ENCODE measurements at places on chromosomes 3 and 15. TPM values are rescaled to one million over a fixed set of nuclear protein-coding genes. Genes with fewer than 3 reads are reported as not detected.

The ZNF860 gene
- total RNA-seq: 0.24 TPM

DNA sequence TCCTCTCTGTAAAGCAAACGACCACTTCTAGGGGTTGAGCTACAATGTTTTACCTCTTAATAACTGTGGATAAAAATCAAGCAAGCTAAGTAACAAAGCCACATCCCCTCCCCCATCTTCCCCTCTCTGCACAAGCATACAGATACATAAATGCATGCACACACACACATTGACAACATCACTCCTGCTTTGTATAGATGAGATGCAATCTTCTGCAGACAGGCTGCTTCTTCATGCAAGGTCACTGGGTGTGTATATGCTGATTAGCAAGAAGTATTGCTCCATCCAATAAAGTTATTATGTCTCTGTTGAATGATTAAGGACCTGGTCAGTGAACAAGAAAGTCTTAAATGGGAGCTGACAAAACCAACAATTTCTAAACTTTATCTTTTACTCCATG, 8.8 kb upstream of the ATP11B start:
- H3K4me1 ChIP-seq: peaks cover 6% of the 10 kb centered on the region
- H3K36me3 ChIP-seq: no peaks in the 10 kb centered on the region
- no peak overlapping the region for H3K4me3 ChIP-seq
- peaks cover 8% of the 10 kb centered on the region for H3K27me3 ChIP-seq
- no peak overlapping the region for H3K27ac ChIP-seq

DNA sequence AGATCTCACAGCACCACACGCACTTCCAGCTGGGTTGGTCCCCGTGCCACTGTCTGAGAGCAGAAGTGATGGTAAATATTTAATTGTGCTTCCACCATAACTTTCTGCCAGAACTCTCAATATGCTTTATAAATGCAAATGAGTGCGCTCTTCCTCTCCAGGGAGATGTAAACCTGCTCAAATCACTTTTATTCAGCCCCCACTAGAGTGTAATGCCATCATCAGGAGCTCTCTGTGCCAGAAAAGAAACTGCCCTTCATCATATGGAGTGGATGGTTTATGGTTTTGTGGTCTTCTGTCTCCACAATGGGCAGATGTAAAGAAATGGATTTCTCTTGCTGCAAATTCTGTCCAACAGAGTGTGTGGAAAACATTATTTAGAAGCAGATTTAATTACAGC, 127.0 kb downstream of the EPHB1 start:
- H3K36me3 ChIP-seq: no peaks in the 10 kb centered on the region
- no peaks in the 10 kb centered on the region for H3K4me1 ChIP-seq
- no peak for DNase-seq
- no peak overlapping the region for H3K27ac ChIP-seq

The ISLR2 gene
- not detected for total RNA-seq

GRCh38 chr15:59448871-59449270, 10.9 kb downstream of the FAM81A start:
- H3K36me3 ChIP-seq: no peaks in the 10 kb centered on the region
- no peak overlapping the region for H3K27ac ChIP-seq
- DNase-seq: no peak
- peaks cover 16% of the 10 kb centered on the region for H3K27me3 ChIP-seq

GRCh38 chr3:185942907-185943759, 5.3 kb upstream of the TRA2B start:
- no peak overlapping the region for H3K27ac ChIP-seq
- peak; percentile 70 for DNase-seq
- peaks cover 2% of the 10 kb centered on the region for H3K36me3 ChIP-seq
- no peak overlapping the region for H3K4me3 ChIP-seq

The SEMA7A gene
- total RNA-seq: 122 TPM

DNA sequence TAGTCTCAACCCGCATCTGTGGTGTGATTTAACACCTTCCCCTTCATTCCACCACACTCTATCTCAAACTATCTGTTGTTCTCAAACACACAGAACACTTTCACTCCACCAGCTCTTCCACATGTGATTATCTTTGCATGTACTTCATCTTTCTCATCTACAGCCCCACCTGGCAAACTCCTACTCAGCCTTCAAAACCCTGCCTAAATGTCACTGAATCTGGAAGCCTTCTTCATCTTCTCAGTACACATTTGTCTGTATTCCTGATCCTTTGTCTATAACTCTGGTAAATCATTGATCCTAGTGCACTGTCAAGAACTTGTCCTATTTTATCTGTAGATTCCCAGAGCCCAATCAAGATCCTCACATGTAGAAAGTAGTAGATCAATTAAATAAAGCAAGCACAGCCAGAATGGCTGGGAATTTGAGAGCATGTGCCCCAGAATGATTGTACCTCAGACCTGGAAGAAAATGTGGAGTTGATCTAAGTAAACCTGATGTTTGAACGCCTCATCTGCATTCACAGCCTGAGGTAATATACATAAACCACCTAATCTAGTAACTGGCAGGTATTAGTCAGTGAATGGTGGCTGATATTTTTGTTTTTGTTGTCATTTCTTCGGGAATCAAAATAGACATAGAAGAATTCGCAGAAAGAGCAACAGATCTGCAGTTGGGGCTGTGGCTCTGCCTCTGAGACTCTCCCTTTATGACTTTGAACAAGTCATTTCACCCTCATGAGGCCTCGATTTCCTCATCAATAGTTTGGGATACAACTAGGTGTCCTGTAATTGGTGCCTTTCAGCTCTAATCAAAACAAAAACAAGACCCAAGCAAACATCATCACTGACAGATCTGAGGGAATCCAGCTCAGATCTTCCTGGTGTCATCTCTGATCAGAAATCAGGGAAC, 28.0 kb upstream of the MAGEF1 start:
- no peak for DNase-seq
- no peak overlapping the region for H3K27ac ChIP-seq
- H3K36me3 ChIP-seq: no peaks in the 10 kb centered on the region
- peaks cover 42% of the 10 kb centered on the region for H3K4me1 ChIP-seq
- H3K27me3 ChIP-seq: peaks cover 15% of the 10 kb centered on the region

The P4HTM gene
- total RNA-seq: 38.0 TPM

DNA sequence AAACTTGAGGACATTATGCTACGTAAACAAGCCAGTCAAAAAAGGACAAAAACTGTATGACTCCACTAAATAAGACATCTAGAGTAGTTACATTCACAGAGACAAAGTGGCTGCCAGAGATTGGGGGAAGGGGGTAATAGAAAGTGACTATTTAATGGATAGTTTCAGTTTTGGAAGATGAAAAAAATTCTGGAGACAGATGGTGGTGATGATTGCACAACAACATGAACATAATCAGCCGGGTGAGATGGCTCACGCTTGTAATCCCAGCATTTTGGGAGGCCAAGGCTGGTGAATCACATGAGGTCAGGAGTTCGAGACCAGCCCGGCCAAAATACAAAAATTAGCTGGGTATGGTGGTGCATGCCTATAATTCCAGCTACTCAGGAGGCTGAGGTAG, 40.6 kb downstream of the DPP8 start:
- peak overlapping the region; percentile 73 for H3K27ac ChIP-seq
- H3K36me3 ChIP-seq: peaks cover 13% of the 10 kb centered on the region
- peaks cover 16% of the 10 kb centered on the region for H3K4me1 ChIP-seq

DNA sequence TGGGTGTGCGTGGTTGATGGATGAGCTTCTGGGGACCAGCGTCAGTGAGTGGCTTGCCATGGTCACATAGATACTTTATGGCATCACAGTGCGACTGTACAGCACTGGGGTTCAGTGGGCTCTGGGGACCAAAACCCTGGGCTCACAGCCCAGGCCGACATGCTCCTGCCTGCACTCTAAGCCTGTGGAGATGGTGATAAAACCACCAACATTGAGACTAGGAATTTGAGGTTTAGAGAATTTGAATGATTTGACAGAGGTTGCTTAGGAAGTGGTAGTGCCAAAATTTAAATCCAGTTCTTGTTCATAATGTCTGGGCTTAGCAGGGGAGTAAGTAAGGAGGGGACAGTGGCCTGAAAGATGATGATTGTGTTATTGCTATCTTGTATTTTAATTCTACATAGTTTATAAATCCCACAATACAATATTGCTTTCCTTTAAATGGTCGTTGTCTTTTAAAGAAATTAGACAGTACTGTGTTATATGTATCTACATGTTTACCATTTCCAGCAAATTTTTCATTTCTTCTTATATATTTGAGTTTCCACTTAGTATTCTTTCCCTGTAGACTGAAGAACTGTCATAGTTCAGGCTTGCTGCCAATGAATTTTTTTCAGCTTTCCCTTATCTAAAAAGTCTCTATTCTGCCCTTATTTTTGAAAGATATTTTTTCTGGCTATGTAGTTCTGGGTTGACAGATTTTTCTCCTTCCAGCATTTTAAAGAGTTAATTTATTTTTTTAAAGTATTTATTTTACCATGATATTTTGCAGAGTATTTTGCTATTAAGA, 235.4 kb upstream of the RGMA start:
- DNase-seq: no peak
- H3K4me1 ChIP-seq: no peaks in the 10 kb centered on the region
- 0 out of 2 replicates have a peak, but pooled peaks cover 1% of the 10 kb centered on the region for H3K36me3 ChIP-seq
- H3K27ac ChIP-seq: no peak overlapping the region
- H3K4me3 ChIP-seq: no peak overlapping the region

The CHRNA5 gene
- total RNA-seq: 1.4 TPM

GRCh38 chr3:176431038-176431418, 766.3 kb downstream of the TBL1XR1 start:
- DNase-seq: no peak
- H3K4me3 ChIP-seq: peak overlapping the region; percentile 3
- peaks cover 45% of the 10 kb centered on the region for H3K4me1 ChIP-seq
- H3K27me3 ChIP-seq: no peaks in the 10 kb centered on the region
- no peak overlapping the region for H3K27ac ChIP-seq

The TM4SF1 gene
- total RNA-seq: 11.5 TPM

The RARRES1 gene
- 0.99 TPM for total RNA-seq

- peaks cover 82% of the 10 kb centered on the region for H3K4me1 ChIP-seq
- peak; percentile 56 for DNase-seq
- peaks cover 84% of the 10 kb centered on the region for H3K36me3 ChIP-seq
- peak overlapping the region; percentile 92 for H3K27ac ChIP-seq
- peaks cover 61% of the 10 kb centered on the region for H3K27me3 ChIP-seq
Observed at GRCh38 chr15:63048776-63049665, 6.5 kb downstream of the TPM1 start.

DNA sequence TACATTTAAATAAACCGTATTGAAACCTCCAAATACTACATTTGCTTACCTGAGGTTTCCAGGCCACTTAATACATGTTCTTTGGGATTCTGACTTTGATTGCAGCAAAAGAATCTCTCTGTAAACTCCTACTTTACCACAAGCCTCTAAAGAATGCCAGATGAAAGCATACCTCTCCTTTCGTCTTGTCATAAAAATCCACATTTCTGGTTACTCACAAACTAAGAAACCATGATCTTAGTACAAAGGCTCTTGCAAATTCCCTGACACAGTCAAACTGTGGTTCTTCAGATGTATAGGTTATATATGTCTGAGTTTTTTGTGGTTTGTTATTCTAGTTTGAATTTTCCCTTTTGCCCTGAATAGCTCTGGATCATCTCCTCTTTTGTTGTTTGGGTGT, 188.4 kb downstream of the RAP2B start:
- peaks cover 4% of the 10 kb centered on the region for H3K27me3 ChIP-seq
- no peak overlapping the region for H3K27ac ChIP-seq
- peak; percentile 70 for DNase-seq
- H3K36me3 ChIP-seq: no peaks in the 10 kb centered on the region
- no peak overlapping the region for H3K4me3 ChIP-seq
- peaks cover 21% of the 10 kb centered on the region for H3K4me1 ChIP-seq

DNA sequence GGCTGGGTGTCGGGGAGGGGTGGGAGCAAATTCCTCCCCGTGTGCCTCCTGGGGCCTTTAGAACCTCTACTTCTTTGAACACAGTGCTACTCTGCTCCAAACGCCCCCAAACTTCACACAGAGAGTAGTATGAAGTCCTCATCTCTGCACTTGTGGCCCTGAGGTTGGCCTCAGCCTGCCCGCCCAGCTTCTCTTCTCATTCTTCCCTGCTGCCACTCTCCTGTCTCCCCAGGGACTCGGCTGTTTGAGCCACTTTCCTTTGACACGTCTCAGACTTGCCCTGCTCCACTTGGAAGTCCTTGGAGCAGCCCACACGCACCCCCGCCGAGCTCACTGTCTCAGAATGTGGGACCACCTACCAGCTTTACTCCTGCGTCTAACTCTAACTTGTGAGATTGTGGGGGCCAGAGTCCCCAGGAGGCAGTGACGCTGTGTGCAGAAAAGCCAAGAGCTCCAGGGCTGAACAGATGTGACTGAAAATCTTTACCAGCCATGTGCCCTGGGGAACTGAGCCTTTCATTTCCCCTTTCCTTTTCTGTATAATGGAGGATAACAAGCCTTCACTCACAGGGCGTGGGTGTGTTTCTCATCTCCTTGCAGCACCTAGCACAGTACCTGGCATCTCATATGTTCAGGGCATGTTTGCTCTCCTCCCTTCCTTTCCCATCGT, 233.6 kb upstream of the CTDSPL start:
- no peak for DNase-seq
- peak overlapping the region; percentile 26 for H3K4me3 ChIP-seq
- peaks cover 22% of the 10 kb centered on the region for H3K27me3 ChIP-seq
- no peak overlapping the region for H3K27ac ChIP-seq
- no peaks in the 10 kb centered on the region for H3K36me3 ChIP-seq

The FRG2C gene
- total RNA-seq: not detected

The RYR3 gene
- total RNA-seq: not detected

GRCh38 chr3:123279121-123279520, 77.4 kb downstream of the SEC22A start:
- H3K4me3 ChIP-seq: no peak overlapping the region
- no peak overlapping the region for H3K27ac ChIP-seq
- H3K4me1 ChIP-seq: no peaks in the 10 kb centered on the region
- peaks cover 3% of the 10 kb centered on the region for H3K27me3 ChIP-seq

The SLC28A1 gene
- not detected for total RNA-seq

DNA sequence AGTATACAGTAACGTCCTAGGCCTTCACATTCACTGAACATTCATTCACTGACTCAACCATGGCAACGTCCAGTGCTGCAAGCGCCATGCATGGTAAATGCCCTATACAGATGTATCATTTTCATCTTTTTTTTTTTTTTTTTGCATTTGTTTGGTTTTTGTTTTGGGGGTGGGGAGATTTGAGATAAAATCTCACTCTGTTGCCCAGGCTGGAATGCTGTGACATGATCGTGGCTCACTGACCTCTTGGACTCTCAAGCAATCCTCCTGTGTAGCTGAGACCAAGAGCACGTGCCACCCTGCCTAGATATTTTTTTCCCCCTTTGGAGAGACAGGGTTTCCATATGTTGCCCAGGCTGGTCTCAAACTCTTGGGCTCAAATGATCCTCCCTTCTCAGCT, 37.4 kb downstream of the SUSD5 start:
- no peak overlapping the region for H3K4me3 ChIP-seq
- H3K4me1 ChIP-seq: 0 out of 2 replicates have a peak, but pooled peaks cover 4% of the 10 kb centered on the region
- DNase-seq: no peak
- peaks cover 20% of the 10 kb centered on the region for H3K27me3 ChIP-seq
- no peaks in the 10 kb centered on the region for H3K36me3 ChIP-seq
- no peak overlapping the region for H3K27ac ChIP-seq

GRCh38 chr3:120473896-120474675, 23.3 kb upstream of the FSTL1 start:
- H3K4me3 ChIP-seq: no peak overlapping the region
- peaks cover 85% of the 10 kb centered on the region for H3K4me1 ChIP-seq
- H3K27me3 ChIP-seq: no peaks in the 10 kb centered on the region
- peak; percentile 25 for DNase-seq
- H3K36me3 ChIP-seq: peaks cover 14% of the 10 kb centered on the region
- H3K27ac ChIP-seq: peak overlapping the region; percentile 86

- peak overlapping the region; percentile 76 for H3K27ac ChIP-seq
- no peak for DNase-seq
- peak overlapping the region; percentile 89 for H3K4me3 ChIP-seq
- H3K27me3 ChIP-seq: peaks cover 16% of the 10 kb centered on the region
- peaks cover 27% of the 10 kb centered on the region for H3K36me3 ChIP-seq
Observed at GRCh38 chr15:89335298-89336041, 846 bp upstream of the POLG start.

The SI gene
- not detected for total RNA-seq

GRCh38 chr15:63420333-63420747, 38.7 kb upstream of the CA12 start:
- H3K36me3 ChIP-seq: peaks cover 2% of the 10 kb centered on the region
- peaks cover 2% of the 10 kb centered on the region for H3K27me3 ChIP-seq

All from HFFc6 (cell line).